Stimulated activated CD4-positive, alpha-beta T cell treated with anti-CD3 and anti-CD28 coated beads, Interleukin-2, amount 100 ng/mL, for 24 hours (primary cell): ENCODE measurements at places on chromosomes 4 and X.

DNA sequence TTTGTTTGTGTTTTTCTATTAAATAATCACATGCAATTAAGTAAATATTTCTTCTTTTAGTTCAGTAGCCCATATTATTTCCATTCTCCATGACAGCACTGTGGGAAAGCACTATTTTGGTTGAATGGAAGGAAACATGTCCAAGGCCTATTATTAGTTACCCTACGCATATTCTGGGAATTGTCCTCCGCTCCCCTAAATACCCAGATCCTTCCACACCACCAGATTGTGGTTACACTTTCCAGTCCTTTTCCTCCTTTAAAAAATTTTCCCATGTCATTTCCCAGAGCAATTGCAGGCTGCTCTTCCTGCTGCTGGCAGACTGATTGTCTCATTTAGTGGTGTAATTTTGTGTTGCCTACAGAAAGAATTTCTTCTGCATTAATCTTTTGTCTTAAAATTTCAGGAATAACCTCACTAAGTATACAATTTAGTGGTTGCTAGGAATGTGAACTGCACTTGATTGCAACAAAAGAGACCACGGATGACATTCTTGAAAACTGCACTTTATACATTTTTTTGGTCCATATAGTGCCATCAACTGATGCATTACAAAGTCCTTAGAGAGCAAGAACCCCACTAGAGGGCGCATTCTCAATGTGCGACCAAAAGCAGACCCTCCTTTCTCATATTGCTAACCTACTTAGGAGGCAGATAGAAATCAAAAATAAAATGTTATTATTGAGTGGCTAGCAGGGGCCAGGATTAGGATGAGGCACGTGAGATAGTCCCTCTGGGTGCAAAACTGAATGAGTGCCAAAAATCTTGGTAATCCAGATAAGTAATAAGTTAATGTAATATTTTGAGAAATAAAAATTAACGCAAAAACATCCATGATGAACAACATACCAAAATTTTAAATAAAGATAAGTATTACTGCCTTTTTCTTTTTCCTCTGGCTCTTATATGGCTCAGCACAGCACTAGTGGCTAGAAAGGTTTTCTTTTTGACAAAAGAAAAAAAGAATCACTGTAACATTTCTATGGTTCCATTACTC is 98.8 kb upstream of the IQCM start:
- peak; percentile 34 for DNase-seq

- no peak for DNase-seq
Measured at GRCh38 chr4:10130178-10130888, 13.7 kb upstream of the WDR1 start.

GRCh38 chr4:8473198-8473919 is 32.8 kb downstream of the TRMT44 start:
- DNase-seq: no peak

- DNase-seq: no peak
Measured at GRCh38 chrX:154717824-154718223, 33.1 kb downstream of the GAB3 start.
